GM20000 (cell line): ENCODE measurements at places on chromosomes 7 and 10.

DNA sequence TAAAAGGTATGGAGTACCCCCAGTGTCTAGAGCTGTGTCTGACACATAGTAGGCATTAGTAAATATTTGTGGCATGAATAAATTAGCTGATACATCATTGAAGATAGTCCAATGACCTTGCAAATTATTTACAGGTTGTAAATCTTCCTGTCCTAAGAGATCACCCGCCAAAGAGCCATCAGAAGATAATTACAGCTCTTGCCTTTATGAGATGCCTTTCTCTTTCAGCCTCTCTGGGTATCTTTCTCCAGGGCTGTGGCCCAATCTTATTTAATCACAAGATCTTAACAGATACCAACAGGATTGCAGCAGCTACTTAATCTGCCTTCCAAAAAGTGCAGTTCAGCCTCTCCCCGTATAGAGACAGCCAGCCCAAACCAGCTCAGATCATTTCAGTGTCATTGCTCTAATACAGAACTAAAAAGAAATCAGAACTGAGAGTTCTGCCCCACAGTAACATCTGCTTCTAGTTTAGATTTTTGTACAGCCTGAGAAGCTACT lies 41.5 kb downstream of the MYOF start:
- no peak for DNase-seq

DNA sequence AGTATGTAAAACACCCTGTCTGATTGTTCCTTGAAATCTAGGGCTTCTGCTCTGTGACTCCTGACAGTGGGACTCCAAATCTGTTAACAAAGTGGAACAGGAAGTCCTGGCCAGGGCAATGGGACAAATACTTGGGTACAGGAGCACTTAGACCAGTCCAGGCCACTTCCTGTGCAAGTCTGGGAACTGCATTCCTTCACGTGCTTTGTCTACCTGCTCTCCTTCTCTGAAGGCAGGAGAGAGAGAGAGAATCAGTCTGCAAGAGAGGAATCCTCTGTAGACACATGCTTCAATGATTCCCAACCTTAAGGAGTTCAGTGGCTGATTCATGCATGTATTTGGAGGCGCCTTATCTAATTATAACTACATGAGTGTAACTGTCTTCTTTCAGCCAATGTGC lies 530.2 kb downstream of the GATA3 start:
- no peak for DNase-seq

DNA sequence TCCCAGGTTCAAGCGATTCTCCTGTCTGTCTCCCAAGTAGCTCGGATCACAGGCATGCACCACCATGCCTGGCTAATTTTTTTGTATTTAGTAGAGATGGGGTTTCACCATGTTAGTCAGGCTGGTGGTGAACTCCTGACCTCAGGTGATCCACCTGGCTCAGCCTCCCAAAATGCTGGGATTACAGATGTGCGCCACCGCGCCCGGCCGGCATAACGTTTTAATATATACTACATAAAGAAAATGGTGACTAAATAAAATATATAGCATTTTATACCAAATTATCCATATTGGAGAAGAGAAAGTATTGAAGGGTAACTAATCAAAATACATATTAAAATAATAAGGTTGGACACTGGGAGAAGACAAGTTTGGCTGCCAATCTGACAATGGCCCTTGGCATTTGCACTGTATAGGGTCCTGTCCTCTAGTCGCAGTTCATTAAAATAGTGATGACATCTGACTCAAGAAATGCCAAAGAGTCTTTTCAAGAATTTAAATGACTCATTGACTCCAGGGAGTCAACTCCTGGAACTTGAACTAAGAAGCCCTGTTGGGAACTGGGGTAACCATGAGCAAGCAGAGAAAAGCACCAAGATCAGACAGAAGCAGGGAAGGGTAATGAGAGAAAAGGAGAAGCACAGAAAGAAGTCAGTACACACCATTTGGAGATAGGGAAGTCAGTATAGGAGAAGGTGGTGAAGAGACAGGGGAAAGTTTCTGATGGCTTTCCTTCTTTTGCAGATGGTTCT lies 91.1 kb downstream of the CH25H start:
- DNase-seq = no peak

DNA sequence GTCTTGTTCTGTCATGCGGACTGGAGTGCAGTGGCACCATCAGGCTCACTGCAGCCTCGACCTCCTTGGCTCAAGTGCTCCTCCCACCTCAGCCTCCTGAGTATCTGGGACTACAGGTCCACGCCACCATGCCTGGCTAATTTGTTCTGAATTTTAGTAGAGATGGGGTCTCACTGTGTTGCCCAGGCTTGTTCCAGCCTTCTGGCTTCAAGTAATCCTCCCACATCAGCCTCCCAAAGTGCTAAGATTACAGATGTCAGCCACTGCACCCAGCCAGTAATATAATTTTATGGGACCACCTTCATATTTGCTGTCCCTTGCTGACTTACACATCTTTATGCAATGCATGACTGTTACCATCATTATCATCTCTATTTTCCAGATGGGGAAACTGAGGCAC lies 1.5 kb upstream of the HSPB1 start:
- no peak for DNase-seq

GRCh38 chr7:117809958-117810357 lies 63.3 kb downstream of the CTTNBP2 start:
- DNase-seq = peak; percentile 7

GRCh38 chr10:74156919-74157289 lies 5.9 kb downstream of the ADK start:
- DNase-seq = no peak

DNA sequence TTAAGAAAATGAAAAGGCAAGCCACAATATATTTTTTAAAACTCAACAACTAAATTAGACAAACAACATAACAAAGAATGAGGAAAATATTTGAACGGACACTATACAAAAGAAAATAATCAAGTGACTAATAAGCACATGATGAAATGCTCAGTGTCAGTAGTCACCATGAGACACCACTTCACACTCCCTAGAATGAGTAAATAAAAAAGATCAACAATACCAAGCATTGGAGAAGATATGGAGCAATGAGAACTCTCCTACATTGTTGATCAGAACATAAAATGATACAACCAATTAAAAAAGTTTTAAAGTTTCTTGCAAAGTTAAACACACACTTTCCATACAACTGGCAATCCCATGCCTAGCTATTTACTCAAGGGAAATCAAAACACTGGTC lies 222.2 kb downstream of the C7orf25 start:
- DNase-seq = no peak

DNA sequence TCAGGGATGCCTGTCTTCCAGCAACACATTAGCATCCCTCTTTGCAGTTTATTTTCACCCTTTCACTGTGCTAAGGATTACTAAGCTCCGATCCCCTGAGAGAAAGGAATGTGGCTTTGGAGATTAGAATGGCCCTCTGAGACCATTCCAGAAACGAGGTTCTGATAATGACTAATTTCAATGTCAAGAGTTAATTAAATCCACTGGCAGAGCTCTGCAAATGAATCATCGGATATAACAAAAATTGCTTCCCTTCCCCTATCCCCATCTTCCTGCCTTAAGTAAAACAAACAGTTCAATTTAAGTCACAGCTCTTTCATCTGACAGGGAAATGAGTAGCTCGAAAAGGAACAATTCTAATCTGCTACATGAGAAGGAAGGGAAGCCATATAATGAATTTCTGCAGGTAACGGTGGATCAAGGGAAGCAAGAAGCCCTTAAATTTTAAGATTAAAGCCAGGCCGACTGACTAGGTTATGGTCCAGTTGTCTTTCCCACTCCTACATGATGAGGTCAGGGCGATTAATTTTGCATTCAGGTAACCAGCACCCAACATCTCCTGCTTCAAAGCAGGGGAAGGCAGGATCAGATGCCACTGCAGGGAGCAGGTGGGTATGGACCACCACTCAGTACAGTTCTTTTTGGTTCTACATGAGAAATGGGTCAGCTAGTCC lies 50.5 kb downstream of the MALSU1 start:
- DNase-seq = no peak

DNA sequence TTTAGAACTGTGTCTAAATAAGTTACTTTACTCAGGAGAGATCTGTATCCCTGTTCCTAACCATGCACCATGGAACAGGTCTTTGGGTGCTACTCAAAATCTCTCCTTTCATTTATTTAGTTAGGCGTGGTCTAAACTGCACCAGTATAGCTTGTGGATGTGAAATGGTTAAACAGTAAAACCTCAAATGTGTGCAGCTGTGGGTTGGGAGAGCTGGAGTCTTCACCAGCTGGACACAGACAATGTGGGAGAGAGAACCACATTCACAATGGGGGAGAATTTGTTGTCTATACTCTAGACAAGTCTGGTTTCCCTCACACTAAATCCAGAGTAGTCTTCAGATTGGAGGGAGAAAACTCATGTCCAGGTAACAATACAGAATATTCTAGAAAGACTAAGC lies 31.2 kb upstream of the IKZF1 start:
- no peak for DNase-seq

GRCh38 chr10:52308251-52309031 lies 5.6 kb upstream of the DKK1 start:
- DNase-seq = peak; percentile 71

DNA sequence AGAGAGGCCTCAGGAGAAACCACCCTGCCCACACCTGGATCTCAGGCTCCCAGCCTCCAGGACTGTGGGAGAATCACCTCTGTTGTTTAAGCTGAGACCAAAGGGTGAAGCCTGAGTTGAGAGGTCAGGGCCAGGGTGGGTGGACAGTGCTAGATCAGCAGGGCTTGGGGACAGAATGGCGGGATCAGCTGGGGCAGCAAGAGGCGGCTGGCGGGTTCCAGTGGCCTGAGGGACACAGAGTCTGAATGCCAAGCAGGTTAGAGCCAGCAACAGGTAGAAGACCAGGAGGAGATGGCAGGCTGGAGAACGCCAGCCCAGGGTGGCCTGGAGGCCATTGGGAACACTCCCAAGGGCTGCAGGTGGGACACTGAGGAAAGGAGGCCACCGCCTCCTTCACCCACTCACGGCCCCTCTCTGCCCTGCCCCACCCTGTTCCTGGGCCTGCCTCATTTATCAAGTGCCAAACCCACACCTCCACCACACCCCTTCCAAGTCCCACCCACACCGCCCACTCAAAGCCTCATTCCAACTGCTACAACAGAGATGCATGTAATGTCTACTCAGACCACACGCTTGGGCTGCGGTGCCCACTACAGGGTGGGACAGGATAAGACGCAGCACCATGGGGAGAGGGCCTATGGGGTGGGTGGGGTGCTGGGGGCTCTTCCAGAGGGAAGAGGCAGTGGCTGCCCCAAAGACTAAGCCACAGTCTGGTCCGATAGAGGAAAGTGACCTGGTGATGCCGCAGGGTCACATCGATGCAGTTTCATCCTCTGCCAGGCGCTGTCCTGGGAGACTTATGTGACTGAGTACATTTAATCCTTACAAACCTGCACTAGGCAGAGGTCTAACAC lies 173.9 kb downstream of the TNS3 start:
- DNase-seq = no peak

GRCh38 chr7:101273206-101273605 lies 28.3 kb upstream of the FIS1 start:
- no peak for DNase-seq
